ENCODE measurements at places on chromosomes 4 and X.

GRCh38 chr4:139242511-139243051 lies 37.4 kb downstream of the MGARP start:
- peak; percentile 77 for DNase-seq

- no peak for DNase-seq
Measured at GRCh38 chr4:36208893-36209473, 35.3 kb downstream of the ARAP2 start.

DNA sequence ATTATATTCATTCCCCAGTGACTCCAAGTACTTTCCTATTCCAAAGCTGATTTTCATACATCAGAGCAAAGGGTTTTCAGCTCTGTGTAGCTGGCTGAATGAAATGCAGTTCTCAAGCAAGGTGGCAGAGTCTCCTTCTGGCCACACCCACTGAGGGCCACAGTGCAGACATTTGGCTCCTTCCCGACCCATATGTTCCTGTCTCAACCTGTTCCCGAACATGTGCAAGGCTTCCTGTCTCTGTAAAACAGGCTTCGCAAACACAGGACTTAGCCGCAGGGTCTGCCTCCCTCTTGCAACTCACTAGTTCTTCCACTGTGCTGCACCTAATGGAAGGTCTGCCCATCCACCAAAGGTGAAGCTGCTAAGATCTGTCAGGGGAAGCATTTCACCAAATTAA lies 249.2 kb downstream of the MID1IP1 start:
- DNase-seq, result no peak

GRCh38 chr4:117014236-117014635 lies 71.1 kb downstream of the TRAM1L1 start:
- DNase-seq, result no peak

- no peak for DNase-seq
Measured at GRCh38 chrX:134377537-134377936, 82.4 kb upstream of the HPRT1 start.

GRCh38 chrX:152926279-152926678 lies 28.4 kb downstream of the ZNF185 start:
- no peak for DNase-seq

GRCh38 chr4:103158760-103159159 lies 39.4 kb downstream of the CENPE start:
- DNase-seq, result no peak

DNA sequence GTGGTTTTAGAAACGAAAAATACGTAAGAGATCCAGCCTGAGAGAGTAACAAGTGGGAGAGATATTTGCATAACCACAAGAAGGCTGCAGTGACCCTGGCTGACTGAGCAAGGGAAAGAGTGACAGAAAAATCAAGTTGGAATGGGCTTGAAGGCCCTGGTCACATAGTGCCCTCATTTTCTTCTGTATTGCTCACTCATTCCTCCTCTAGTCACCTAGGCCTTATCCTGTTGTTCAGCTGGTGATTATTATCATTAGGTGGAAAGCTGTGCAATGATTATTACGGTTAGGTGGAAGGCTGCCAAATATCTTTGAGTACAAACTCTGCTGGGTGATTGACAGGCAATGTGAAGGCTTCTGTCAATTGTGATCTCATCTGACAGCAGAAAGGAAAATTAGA lies 2384.1 kb downstream of the PCDH7 start:
- no peak for DNase-seq

GRCh38 chr4:87075876-87076275 lies 141.1 kb downstream of the AFF1 start:
- no peak for DNase-seq

- DNase-seq, result no peak
Measured at GRCh38 chr4:164937576-164938270, 39.7 kb downstream of the TRIM61 start.

GRCh38 chr4:53587135-53587534 lies 4.2 kb downstream of the LNX1 start:
- no peak for DNase-seq

DNA sequence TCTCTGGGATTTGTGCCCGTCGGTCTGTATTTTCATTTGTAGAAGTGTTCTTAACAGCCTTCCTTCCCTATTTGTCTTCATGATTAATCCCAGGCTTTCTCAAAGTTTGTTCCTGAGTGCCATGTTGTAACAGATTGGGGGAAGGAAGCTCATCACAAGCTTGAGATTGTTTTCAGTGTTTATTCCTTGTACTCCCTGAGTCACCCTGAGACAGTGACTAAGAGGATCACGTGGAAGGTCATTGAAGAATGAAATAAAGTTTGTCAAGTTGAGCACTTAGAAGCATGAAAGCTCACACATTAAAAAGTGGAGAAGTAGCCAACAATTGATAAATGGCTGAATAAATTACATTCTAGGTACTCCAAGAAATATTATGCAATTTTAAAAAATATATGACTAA lies 153.5 kb upstream of the FAM241A start:
- DNase-seq, result no peak

GRCh38 chr4:176988226-176988625 lies 195.5 kb upstream of the VEGFC start:
- DNase-seq, result peak; percentile 90

DNA sequence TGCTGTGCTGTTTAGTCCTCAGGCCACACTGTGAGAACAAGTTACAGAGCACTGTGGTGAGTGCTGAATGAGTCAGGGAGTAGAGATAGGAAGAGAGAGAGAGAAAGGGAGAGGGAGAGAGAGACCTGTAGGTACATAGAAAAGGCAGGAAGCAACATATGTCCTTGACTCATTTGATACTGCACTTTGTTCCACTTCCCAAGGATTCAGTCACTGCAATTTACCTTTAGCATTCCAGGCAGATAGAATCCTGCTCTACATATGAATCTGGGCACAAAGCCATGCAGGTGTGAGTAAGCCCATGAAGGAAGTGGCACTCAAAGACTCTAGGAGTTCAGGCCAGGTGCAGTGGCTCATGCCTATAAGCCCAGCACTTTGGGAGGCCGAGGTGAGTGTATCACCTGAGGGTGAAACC lies 1.0 kb upstream of the DAPP1 start:
- no peak for DNase-seq

DNA sequence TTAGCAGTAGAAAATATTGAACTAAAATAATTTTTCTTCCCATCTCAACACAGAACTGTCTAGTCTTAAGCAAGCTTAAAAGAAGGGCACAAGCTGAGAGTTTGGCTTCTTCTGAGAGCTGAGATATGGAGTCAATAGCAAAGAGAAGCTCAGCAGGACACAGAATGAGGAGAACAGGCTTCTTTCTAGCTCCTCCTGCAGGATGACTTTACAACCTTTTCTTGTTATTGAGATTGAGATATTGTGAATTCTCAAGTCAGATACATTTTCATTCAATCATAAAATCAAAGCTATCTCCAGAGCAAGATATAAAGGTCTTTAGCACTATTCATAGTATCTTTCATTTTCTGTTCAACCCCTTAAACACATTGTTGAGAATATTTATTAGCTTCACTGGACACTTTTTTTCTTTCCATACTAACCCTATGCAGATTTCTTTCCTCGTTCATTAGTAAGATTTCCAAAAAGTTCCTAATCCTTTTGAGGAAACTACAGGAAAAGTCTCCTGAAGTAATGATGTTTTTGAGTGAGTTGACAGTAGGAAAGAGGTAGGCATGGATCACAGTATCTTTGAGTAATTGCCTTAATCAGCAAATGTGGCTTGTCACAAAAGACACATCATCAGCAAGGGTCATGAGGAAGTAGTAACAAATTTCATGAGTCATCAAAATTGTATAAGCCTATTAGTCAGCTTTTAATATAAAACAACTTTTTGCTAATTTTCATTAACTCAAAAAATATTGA lies 17.8 kb upstream of the CXCL3 start:
- DNase-seq, result no peak

- DNase-seq, result no peak
Measured at GRCh38 chrX:52277666-52278065, 91.2 kb upstream of the XAGE2 start.

DNA sequence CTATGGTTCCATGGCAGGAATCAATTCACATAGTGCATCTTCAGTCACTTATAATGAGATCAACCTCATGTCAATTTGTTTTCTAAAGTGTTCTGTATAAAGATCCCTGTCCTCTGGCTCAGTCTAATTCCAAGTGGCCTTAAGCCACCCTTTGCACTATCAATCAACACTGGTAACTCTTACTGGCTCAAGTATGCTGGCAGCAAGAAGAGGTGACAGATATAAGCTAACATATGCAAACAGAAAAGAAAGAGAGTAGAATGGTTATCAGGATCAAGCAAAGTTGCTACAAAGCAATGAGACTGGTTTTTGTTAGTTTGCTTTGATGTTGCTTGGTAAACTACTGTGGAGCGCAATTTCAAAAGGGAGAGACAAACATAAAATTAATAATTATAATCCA lies 67.0 kb downstream of the AMMECR1 start:
- no peak for DNase-seq

GRCh38 chrX:68889249-68889648 lies 60.4 kb downstream of the EFNB1 start:
- no peak for DNase-seq

DNA sequence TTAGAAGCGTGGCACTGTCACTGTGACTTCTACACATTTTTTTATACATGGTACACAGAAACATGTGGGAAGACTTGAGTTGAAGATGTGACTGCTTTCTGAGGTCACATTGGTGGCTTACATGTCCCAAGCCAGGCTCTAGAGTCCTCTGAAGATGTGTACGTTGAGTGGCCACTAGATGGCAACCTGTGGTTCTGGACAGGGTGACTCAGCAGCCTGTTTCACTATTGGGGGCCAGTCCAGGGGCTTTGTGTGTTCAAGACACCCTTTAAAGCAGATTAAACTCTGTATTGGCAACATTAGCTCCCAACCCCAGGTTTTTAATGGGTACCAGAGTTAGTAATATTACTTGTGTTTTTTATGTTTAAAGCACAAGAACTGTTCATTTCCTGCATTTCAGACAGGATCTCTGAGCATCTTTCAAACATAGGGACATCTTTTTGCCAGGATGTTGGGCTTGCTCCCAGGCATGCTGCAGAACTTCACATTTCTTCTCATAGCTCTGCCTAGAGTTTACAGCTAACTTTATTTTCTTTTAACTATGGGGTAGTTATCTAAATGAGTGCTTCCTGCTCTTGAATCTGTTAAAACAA lies 53.0 kb downstream of the DCUN1D4 start:
- peak; percentile 18 for DNase-seq

DNA sequence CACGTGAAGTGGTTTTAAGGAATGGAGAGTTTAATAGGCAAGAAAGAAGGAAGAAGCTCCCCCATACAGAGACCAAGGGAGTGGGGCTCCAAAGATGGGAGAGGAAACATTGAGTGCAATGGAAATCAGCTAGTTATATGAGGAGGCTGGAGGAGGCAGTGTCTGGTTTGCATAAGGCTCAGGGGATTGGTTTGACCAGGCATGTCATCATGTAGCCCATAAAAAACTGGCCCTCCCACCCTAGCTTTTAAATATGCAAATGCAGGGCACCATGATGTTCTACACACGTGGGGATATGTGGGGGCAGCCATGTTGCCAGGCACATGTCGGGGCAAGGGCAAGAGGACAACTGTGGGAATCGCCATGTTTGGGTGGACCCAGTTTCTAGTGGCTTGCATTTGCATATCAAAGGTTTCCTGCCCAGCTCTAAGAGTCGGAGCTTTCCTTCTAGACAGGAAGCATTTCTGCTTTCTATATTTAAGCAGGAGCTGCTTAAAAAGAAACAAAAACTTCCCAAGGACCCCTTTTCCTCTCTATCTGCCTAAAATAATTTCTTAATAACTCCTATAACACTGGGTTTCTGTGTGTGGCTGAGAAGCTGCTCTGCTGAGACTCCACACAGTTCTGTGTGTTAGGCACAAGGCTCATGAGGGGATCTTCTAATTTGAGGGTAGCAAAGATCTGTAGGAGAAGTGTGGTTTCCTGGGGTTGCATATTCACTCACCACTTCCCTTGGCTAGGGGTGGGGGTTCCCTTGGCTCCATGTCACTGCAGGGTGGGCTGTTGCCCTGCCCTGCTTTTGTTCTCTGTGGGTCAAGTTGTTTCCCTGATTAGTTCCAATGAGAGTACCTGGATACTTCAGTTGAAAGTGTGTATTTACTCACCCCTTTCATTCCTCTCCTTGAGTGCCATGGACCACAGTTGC lies 113.5 kb downstream of the VSIG4 start:
- no peak for DNase-seq

- no peak for DNase-seq
Measured at GRCh38 chr4:35739308-35739707, 505.0 kb downstream of the ARAP2 start.

All from AG09309 (cell line).